ENCODE measurements at places on chromosomes 7 and 10.

DNA sequence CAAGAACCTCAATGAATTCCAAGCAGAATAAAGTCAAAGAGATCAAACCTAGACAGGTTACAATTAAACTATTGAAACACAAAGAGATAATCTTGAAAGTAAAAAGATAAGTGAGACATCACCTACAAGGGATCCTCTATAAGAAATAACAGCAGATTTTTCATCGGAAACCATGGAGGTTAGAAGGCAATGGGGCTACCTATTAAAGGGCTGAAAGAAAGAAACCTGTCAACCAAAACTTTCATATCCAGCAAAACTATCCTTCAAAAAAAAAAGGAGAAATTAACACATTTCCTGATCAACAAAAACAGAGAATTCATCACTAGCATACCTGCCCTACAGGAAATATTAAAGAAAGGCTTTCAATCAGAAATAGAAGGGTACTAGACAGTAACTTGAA, 244.9 kb downstream of the ARHGAP12 start:
- no peak for DNase-seq

GRCh38 chr10:5665373-5666007, 905 bp downstream of the ASB13 start:
- DNase-seq: no peak

DNA sequence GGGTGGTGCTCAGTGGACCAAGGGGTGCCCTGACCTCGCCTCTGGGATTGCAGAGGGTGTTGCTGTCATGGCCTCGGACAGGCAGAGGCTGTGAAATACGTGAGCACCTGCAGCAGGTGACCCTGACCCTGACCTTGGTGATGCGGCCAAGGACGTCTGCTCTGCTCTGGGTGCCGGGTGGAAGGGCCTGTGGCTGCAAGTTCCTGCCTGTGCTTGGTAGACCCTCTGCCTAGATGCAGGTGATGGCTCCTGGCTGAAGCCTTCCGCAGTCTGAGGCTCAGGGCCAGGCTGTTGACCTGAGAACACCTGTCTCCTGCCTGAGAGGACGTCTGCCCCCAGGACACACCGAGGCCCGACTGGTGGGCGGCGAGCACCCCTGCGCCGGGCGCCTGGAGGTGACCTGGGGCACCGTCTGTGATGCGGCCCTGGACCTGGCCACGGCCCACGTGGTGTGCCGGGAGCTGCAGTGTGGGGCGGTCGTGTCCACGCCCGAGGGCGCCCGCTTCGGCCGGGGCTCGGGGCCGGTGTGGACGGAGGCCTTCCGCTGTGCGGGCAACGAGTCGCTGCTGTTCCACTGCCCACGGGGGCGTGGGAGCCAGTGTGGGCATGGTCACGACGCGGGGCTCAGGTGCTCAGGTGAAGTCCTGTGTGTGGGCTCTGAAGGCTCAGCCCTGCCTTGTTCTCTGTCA, 4.4 kb downstream of the SCART1 start:
- DNase-seq: no peak

GRCh38 chr10:130371156-130371555, 235.0 kb downstream of the GLRX3 start:
- DNase-seq: no peak

DNA sequence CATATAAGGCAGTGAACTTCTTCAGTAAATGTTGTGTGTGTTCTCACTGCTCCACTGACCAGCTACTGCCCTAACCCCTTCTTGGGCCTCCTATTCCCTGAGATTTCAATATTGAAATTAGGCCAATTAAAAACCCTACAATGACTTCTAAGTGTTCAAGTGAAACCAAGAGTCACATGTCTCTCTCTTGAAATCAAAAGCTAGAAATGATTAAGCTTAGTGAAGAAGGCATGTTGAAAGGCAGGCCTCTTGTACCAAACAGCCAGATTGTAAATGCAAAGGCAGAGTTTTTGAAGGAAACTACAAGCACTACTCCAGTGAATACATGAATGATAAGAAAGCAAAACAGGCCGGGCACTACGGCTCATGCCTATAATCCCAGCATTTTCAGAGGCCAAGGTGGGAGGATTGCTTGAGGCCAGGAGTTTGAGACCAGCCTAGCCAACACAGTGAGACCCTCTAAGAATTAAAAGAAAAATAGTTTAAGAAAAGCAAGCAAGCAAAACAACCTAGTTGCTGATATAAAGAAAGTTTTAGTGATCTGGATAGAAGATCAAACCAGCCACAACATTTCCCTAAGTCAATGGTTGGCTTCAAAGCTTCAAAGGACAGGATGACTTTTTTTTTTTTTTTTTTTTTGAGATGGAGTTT, 22.3 kb downstream of the BRAF start:
- DNase-seq: no peak

DNA sequence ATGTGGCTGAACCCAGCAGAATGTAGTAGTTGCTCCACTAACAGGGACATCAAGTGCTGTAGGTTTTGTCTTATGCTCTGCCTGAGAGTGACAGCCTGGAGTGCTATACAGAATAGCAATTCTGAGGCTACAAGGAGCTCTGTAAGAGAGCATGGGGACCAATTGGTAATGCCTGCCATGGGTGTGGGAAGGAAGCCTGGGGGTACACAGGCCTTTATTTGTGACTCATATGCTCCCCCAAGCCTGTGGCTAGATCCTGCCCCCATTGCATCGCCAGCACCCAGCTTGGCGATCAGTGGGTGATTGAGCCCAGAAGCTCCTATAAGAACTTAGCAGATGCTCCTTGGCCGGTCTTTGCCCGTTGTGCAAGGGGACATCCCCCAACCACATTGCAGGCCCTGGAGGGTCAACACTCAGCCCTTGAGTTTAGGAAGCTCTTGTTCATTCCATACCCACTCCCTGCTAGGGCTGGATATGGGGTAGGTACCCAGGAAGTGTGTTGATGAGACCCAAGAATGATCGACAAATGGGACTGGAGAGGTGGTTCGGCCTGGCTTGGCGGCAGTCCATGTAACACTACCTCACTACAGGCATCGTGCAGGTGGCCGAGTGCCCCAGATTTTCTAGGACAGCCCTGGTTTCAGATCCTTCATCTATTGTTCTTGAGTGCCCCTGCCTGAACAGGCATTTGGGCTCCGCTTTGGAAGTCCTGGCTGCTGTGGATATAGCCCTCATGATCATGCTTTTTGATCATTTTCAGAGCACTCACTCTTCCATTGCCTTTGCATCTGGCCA, 37.7 kb downstream of the ZMIZ1 start:
- no peak for DNase-seq

DNA sequence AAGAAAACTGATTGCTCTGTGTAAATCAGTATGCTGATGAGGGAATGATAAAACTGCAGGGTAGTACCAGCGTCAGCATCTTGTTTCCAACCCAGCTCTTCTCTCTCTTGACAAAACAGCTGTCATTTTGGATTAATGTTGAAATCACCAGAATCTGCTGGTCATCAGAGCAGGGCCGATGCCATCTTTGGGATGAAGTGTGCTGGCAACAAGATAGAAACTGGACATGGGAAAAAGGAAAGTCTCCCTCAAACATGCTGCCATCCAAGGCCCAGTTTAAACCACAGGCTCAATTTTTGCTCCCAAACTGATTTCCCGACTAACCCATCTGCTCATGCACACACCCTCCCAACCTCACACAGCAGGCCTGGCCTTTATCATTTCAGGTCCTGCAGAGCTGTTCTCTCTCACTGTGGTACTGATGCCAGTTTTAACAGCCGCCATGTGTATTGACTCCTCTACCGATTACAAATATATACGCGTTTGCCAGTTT, 285.2 kb downstream of the AUTS2 start:
- DNase-seq: no peak
